Activated CD4-positive, alpha-beta T cell treated with anti-CD3 and anti-CD28 coated beads, Interleukin-2, amount 50 U/mL, for 1 hour (primary cell): ENCODE measurements at places on chromosomes 16 and 17.

GRCh38 chr16:53085369-53085843, 30.6 kb downstream of the CHD9 start:
- no peak for DNase-seq

DNA sequence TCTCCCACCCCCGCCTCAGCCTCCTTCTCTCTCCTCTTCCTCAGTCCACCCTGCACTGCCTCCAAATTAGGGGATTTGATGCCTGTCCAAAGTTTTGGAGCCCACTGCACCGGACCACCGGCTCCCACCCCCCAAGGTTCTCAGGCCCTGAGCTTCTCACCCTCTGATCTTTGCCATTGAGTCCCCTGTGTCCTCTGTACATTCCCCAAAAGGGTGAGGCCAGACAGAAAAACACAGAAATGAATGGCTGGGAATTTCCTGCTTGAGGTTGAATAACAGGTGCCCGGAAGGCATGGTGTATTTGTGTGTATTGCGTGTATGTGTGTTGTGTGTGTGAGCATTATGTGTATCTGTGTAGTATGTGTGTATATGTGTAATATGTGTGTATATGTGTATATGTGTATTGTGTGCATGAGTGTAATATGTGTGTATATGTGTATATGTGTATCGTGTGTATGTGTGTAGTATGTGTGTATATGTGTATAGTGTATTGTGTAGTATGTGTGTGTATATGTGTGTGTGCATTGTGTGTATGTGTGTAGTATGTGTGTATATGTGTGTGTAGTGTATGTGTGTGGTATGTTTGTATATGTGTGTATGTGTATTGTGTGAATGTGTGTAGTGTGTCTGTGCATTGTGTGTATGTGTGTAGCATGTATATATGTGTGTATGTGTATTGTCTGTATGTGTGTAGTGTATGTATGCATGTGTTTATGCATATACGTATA, 16.0 kb upstream of the CCL17 start:
- DNase-seq, result no peak

- DNase-seq, result no peak
Measured at GRCh38 chr17:78383725-78384471, 5.4 kb downstream of the PGS1 start.

DNA sequence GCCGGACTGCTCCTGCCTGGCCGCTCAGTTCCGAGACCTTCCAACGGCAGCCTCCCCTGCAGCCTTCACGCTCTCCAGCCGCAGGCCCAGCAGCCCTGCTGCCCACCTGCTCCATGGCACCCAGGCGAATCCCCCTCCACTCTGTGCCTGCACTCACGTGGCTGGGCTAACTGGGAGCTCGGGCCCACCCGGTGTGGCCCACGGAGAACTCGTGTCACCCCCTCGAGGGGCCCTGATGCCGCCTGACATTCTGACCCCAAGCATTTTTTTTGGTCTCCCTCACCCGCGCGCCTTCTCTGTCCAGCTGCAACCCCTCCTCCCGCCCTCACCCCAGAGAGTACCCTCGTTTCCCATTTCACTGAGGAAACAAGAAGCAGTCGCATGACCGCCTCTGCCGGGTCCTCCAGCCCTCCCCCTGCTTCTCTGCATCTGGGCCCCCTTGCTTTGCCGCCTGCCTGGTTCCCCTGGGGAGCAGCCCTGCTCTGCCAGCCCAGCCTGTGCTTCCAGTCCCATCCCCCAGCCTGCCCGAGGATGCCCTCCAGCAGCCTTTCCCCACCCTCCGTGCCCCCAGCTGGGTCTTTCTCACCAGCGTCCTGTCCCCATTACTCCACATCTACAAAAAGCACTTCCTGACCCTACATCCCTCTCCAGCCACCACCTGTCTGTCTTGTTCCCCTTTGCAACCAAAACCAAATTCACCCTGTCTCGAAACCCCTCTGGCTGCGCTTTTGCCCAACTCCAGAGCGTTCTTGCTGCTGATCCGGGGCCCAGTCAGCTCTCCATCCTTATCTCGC, 146.4 kb upstream of the CHMP6 start:
- DNase-seq, result no peak

DNA sequence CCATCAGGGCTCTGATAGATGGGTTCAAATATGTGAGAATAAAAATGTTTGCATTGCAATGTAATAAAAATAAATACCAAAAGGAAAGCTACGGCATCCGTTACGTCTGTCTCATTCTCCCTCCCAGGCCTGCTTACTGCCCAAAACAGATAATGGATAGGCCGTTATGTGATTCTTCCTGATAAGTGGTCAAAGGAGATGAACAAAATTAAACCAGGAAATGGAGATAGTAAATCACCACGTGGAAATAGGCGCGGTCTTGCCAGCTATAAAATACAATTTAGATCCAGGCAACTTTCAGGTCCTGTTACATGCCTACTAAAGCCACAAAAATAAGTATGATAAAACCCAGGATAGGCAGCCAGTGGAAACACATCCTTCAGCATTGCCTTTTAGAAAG, 49.5 kb upstream of the CCL1 start:
- no peak for DNase-seq

DNA sequence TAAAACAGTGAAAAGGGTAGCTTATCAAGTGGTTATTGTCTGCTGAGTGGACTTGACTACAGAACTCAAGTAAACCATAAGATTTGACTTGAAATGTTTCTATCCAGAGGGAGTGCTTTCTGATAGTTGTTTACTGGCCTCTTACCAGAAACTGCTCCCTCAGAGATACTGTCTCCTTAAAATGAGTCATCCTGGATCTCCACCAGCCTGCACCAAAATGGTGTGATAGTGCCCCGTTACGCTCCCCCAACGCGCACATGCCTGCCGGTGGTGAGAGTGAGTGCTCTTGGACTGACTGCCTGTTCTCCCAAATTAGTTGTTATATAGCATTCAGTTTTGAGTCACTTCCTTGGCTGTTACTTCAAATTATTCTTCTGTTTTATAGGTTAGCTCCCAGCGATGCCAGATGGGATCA, 22.9 kb downstream of the PRCD start:
- DNase-seq, result no peak

GRCh38 chr16:57984443-57985203, 13.7 kb upstream of the CNGB1 start:
- DNase-seq, result peak; percentile 91

GRCh38 chr17:47999582-47999981, 28.7 kb downstream of the CDK5RAP3 start:
- DNase-seq, result no peak

GRCh38 chr17:81957691-81958432, 3.1 kb downstream of the NOTUM start:
- DNase-seq, result no peak

DNA sequence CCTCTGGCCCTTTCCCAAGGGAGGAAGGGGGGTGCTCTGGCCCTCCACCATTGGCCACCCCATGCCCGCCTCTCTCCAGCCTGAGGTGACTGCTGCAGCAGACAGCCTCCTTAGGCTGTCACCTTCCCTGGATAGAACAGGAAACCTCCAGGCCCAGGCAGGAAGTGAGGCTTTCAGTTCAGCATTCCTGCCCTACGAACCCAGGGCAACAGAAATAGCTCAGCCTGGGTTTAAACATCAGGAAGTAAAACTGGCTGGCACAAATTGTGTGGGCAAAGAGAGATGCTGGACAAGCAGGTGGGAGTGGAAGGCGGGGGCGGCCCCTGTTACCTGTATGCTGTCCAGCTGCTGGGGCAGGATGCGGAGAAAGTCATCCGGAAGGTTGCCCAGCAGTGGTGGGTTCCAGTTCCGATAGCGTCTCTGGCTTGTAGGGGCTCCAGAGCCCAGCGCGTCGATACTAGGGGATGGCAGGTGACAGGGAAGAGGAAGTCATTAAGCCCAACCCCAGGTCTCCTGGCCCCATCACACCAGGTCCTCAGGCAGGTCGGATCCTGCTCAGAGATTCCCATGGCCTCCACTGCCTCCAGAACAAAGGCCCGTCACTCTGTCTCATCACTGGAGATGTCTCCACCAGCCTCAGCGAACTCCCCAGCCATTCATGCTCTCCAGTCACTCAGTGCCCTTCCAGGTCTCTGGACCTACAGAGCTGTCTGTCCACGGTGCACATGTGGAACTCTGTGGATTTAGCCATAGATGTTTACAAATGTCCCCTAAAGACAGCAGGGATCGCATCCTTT, 23.6 kb upstream of the MRPS23 start:
- no peak for DNase-seq

DNA sequence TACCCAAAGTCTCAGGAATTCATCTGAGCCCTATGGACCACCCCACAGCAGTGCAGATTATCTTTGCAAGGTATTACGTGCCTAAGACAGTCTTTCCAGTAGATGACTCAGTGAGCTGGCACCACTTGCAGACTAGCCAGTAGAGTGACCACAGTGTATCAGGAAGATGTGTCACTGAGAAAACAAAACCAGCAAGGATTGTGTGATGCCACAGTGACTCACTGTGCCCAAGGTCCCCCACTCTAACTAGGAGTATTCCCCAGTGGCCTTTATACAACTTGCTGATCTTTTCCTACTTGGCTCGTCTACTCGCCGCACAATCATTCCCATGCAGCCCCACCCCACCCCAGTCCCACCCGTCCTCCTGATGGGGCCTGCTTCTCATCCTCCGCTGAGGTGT, 26.8 kb upstream of the PRKCA start:
- DNase-seq, result no peak

GRCh38 chr16:15644267-15644961, 1.5 kb upstream of the MARF1 start:
- no peak for DNase-seq

GRCh38 chr17:67663457-67663856, 54.3 kb upstream of the NOL11 start:
- no peak for DNase-seq

GRCh38 chr17:47232465-47232864, 21.2 kb upstream of the ITGB3 start:
- DNase-seq, result no peak

- peak; percentile 6 for DNase-seq
Measured at GRCh38 chr17:39069114-39069756, 82.2 kb downstream of the PLXDC1 start.

DNA sequence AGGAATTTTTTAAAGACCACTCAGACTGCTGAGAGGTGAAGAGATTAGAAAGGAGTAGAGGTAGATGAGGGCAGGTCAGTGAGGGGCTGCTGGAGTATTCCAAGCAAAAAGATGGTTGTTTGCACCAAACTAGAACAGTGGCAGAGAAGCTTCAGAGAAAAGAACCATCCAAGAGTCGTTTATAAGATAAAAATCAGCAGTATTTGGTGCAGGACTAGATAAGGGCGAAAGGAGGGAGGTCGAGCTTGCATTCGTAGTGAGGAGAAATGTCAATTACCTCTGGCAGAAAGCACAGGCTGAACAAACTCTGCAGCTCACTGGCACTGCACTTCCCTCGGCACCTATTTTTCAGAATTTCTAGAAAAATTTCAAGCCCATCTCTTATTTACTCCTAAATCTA, 9.6 kb downstream of the TEX2 start:
- DNase-seq, result no peak

DNA sequence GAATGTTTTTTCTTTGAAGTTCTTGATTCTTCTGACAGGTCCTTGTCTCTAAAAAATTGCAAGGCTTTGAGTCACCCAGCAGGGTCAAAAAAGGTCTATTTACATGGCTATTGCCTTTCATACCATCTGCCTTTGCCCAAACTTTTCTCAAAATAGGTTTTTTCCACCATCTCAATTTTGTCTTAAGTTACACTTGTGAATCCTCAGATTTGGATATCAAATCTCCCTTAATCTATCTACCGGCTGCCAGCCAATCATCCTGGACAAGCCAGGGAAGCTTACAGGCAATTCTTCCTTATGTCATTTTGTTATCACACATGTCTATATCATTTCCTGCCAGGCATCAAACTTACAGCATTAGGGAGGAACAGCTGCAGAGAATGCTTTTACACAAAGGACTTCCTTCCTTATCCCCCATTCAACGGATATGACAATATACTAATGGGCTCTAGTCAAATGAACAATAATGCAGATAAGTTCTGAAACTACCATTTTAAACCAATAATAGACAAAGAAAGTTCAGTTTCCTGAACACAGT, 104.1 kb upstream of the CORO6 start:
- DNase-seq, result no peak

DNA sequence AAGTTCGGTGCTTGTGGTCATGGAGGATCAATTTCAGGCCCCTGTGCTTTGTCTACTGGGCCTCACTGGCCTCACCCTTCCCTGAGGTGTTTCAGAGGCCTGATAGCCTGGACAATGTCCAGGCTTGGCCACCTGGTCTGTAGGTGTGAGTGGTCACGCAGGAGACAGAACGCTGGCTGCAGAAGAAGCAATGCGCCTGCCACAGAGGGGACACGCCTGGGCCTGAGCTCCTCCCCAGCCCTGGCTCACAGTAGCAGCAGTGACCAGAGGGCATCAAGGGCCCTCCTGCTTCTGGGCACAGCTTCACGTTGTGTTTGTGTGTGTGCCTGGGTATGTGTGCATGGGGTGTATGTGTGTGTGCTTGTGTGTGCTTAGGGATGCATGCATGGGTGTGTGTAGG, 1.9 kb upstream of the PITPNM3 start:
- no peak for DNase-seq

DNA sequence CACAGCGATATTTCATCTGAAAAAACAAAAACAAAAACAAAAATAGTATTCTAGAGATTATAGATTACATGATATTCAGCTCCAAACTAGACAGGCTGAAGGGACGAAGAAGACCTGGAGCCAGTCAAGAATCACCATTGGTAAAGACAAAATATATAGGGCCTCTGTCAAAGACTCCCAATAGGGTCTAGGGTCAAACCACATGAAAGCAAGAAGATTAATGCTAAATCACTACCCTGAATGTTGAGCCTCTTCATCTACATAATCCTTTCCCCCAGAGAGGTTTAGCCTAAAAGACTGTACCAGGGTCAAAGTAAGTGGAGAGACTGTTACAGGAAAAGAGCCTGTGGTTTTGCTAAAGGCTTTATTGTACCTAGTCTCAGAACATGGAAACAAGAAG, 10.8 kb upstream of the NME1 start:
- DNase-seq, result no peak

GRCh38 chr16:59046335-59046734, 312.2 kb upstream of the GOT2 start:
- no peak for DNase-seq

DNA sequence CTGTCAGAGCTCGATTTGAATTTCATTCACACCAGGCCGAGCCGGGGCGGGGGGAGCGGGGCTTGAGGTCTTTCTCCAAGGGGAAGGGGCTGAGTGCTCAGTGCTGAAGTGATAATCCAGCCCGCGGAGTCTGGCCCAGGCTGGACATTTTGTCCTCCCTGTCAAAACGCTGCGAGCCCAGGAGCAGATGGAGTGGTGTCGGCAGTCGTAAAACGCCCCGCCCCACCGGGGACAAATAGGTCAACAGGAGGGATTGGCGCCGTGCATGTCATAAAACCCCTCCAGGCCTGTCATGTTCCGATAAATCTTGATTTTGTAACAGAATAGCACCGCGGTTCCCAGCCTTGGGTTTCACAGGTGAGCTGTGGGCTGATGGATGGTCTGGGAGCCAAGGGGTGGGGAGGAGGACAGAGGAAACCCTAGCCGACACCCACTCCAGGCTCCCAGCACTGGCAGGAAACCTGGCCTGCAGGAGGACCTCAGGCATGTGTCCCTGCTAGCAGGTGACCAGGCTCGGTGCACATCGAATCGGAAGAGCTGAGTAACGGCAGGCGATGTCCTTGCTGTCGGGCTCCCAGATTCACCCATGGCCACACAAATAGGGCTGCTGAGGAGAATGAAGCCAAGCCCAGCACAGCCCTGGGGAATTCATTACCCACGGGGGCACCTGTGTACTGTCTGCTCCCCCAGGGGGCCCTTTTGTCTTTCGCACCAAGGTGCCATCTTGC, 341.4 kb downstream of the FOXL1 start:
- no peak for DNase-seq

GRCh38 chr16:88331989-88332920, 50.5 kb upstream of the ZNF469 start:
- no peak for DNase-seq

- no peak for DNase-seq
Measured at GRCh38 chr17:45786349-45786748, 2.2 kb downstream of the CRHR1 start.
